ENCODE measurements at places on chromosomes 1 and 21. TPM values are rescaled to one million over a fixed set of nuclear protein-coding genes. Genes with fewer than 3 reads are reported as not detected.

GRCh38 chr1:191888996-191889622, 269.2 kb upstream of the RGS18 start:
- no peak for DNase-seq

DNA sequence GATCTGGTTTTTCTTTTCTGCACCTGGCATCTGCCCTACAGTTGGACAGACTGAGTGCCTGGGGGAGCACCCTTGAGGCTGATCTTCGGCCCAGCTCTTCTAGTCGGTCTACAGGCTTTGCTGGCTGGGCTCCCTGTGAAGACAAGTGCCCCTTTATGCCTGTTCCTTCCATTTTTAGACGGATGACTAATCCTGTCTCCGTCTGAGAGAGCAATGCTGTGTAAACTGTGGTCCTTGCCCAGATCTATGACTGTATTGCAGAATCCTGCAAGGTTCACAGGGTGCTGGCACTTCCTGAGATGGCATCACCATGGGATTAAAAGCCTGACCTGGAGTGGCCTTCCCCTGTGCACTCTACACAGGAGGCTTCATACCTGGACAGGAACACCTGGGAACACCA, 47.6 kb upstream of the SAMD13 start:
- DNase-seq = no peak

Gene RIPPLY3
- 3.2 TPM for total RNA-seq

DNA sequence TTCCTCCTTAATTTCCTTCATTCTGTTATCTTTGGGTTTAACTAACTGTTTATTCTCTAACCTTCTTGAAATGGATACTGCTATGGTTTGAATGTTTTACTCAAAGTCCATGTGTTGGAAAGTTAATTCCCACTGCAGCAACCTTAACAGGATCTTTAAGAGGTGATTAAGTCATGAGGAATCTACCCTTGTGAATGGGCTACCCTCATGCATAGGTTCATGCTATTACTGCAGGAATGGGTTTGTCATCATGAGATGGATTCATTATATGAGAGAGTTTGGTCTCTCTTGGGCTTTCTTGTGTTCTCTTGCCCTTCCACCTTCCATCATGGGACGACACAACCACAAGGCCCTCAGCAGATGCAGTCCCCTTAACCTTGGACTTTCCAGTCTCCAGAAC, 516.9 kb downstream of the ADGRL2 start:
- DNase-seq = no peak

DNA sequence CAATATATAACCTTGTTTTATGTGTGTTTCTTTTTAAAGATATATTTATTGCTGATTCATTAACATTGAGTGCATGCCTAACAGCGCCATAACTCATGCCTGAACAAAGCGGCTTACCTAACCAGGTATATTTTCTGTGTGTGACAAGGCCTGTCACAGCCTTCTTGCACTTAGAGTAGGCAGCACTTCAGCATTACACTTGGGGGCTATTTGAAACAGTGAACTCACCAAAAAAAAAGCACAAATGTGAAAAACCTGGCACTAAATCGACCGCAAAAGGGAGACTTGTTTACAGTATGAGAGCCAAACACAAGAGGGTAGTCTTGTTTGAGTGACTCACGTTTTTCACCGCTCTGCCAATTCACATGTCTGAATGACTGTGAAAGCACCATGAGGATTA, 111.7 kb downstream of the DISP1 start:
- DNase-seq = no peak

- no peak for DNase-seq
Measured at GRCh38 chr1:54112705-54113368, 40.0 kb downstream of the CDCP2 start.

DNA sequence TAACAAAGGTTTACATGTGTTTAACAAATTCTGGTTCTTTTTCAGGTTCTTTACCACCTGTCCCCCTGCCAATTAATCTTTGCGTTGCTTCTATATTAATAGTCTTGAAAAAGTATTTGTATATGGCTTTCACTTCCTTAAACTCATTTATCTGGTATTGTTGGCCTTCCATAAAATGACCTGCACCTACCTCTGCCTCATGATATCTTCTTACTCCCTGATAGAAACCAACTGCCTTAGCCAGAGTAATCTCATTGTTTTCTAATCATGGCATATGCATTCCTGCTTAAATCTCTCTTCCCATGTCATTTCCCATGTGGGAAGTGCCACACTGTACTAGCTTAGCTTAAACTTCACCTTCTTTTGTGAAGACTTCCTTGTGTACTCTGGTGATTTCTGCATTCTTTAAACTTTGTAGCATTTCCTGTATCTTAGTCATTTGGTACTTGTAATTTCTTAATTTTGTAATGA, 8.7 kb downstream of the SMG7 start:
- no peak for DNase-seq

Gene KIF26B
- total RNA-seq = 6.2 TPM

DNA sequence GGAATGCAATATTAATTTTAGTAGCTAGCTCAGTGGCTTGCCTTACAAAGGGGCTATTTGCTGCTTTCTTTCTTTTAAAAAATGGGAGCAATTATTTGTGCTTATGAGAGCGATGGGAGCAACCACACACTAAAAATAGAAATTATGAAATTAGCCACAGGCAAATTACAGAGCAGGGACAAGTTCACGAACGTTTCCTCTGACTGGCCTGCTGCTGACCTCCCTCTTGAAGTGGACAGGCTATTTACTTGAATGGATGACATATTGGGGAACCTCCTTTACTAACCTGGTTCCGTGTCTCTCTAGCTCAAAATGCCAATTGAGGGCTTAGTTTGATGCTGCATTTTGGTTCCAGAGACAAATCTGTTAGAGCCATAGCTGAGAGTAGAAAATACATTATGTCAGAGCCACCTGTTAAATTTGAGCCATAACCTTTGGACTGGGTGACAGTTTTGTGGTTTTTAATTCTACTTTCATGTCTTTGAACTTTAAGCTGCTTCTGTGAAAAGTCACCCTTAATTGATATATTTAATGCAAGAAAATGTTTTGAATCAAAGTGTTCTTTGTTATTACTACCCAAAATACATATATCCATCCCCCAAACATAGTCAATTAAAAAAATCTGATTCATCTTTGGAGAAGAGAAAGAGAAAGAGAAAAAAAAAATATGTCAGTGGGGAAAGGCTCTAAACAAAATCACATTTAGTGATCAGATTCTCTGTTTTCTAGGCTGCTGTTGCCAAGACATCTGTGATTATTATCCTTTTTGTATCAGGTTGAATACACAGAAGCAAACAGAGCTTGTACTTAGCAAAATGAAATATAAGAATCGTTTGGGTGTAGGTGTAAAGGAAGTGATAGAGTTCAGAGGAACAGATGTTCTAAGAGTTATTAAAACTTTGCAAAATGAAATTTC, 351.9 kb downstream of the ADGRL2 start:
- DNase-seq = no peak

GRCh38 chr1:203305809-203306088, 430 bp downstream of the BTG2 start:
- no peak for DNase-seq

DNA sequence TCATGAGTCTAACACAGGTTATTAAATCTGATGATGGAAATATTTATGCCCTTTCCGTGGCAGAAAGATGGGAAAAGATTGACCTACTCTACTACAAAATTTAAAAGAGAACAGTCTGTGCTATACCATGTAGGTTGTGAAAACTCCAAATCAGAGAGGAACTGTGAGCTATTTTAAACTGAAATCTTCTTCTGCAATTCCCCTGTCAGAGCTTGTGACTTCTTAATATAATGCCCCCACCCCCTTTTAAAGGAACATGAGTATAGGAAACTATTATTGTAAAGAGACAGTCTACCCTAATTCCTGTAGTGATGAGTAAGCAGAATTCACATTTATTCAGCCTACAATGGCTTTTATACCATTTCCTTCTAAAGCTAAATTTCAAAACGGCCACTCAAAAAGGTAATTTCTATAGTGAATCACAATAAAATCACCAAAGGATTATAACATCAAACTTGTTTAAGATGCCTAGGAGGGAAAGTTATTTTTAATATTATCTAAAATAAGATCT, 11.7 kb downstream of the DSCAM start:
- DNase-seq = no peak

DNA sequence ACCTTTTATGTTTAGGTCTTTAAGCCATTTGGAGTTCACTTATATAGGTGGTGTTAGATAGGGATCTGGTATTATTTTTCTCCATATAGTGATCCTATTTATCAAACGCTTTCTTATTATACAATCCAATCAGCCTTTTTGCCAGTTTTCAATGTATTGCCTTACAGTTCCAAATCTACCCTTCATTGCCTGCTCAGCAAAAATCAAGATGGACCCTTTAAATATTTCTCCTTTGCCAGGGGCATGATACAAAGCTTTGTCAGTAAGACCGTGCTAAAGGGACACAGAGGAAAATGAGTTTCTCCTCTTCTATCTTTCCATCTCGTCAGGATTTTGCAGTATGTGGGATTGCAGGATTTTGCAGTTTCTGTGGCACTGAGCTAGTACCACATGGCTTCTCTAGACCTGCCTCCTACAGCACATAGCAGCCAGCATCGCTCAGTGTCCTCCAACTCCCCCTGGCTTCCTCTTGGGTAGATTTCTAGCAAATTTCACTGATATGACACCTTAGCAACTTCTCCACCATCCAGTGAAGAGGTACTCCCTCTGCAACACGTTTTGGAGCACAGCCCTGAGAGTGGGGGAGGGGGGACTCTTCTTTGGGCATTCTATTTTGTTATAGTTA, 22.5 kb upstream of the CAP1 start:
- DNase-seq = no peak

DNA sequence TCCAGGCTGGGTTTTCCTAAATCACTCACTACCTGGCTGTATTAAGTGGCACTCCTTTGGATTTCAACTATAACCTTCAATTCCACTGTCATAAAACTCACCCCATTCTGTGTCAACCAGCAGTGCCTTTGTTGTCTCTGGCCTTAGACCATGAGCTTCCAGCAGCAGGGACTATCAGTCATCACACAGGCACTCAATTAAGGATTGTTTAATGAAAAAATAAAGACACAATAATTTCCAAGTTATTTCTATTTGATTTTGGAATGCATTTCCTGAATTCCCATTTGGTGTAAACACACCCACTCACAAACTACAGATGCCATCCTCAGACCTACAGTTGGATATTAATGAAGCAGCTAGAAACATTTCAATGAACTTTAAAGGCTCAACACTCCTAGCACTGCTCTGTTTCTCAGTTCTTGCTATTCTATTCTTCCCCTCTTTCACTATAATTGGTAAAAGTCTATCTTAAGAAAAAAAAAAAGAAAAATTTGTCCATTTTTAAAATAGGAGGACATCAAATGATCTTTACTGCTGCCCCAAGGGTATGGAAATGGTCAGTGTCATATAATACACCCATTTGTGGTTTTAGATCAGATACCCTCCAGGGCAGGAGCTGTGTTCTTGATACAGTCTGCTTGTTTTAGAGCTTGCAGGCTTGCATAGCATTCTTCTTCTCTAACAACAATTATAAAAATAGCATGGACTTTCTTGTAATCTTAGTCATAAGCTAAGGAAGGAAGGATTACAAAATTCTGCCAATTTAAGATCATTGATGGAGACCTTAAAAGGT, 156.4 kb downstream of the PTGER3 start:
- no peak for DNase-seq

Gene OR2T35
- total RNA-seq = not detected

Gene CADM3
- total RNA-seq = 10.0 TPM

Measured in neural crest cell (in vitro differentiated cells).